ENCODE measurements at places on chromosomes 4 and X.
A peak's percentile ranks its signal among the peaks of the same experiment; 100 is the strongest.

GRCh38 chrX:70481471-70482270, 37.0 kb downstream of the DLG3 start:
- DNase-seq: no peak

DNA sequence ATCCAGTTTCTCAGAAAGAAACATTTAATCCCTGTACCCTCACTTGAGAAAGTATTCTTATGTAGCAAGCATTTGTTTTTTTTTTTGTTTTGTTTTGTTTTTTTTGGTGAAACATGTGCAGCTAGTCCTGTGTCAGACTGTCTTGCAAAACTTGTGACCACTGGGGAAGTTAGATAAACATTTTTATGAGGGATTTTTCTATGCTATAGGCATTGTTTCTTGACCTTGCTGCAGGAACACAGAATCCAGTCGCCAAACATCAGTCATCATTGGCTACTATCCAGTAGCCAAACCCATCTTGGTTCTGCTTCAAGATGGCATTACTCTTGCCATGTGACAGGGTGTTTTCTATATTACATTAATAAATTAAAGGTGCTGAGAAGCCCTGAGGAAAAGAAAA, 7.7 kb upstream of the MAPK10 start:
- no peak for DNase-seq

DNA sequence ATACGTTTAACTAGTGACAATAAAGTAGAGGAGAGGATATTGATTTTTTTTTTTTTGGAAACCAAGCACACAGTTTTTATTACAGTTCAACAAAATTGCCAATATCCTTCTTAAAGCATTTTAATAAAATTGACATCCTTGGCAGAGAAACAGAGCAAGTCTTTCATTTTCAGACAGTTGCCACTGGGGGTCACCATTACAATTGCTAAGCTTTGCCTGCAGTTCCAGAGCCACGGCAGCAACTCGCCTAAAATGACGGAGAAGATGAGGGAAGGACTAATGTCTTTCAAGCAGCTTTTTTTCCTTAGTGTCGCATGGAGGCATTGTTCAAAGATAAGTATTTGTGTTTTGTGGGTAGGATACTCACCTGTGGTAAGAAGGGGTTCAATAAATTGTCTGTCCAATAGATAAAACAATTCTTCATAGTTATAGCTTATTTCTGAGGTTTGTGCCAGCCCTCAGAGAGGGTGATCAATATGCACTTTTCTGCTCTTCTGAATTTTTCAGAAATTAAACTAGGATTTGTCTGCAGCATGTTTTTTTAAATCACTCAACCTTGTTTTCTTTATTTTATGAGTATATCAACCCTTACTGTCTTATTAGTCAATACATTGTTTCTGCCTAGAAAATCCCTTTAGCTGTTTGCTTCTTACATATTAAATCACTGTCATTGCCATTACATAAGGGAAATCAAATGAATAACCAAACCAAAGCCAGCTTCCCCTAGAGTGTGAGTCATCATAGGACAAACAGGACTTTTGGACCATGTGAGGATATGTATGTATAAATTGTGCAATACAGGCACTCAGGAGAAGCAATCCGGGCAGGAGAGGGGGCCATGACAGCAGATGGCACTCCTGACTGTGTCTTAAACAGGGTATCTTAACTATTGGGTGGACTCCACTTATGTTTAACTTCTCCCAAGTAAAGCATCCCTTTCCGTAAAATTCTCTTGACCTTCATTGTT, 508.1 kb upstream of the ARX start:
- peak; percentile 30 for DNase-seq

GRCh38 chrX:13338996-13339515, 19.2 kb upstream of the ATXN3L start:
- DNase-seq: no peak

GRCh38 chr4:41693629-41694028, 54.9 kb downstream of the PHOX2B start:
- no peak for DNase-seq
